CD4-positive, alpha-beta T cell treated with Interleukin-1 beta for 1 hour (primary cell): ENCODE measurements at places on chromosomes 6 and 20.

DNA sequence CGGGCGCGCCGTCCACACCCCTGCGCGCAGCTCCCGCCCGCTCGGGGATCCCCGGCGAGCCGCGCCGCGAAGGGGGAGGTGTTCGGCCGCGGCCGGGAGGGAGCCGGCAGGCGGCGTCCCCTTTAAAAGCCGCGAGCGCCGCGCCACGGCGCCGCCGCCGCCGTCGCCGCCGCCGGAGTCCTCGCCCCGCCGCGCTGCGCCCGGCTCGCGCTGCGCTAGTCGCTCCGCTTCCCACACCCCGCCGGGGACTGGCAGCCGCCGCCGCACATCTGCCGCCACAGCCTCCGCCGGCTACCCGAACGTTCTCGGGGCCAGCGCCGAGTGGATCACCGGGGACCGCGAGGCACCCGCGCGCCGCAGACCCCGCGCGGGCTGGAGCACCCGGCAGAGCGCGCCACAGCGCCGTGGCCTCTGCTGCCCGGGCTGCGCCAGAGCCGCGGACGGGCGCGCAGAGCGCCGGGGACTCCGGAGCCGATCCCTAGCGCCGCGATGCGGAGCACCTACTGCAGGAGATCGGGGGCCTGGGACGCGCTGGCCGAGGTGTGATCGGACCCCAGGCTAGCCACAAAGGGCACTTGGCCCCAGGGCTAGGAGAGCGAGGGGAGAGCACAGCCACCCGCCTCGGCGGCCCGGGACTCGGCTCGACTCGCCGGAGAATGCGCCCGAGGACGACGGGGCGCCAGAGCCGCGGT, at the start of gene BMP2:
Gene BMP2, plus strand, starts transcription at position 151 of the 692 bp plus-strand sequence. CDS start 2,441 bp downstream, outside the sequence.
- no peak for DNase-seq

DNA sequence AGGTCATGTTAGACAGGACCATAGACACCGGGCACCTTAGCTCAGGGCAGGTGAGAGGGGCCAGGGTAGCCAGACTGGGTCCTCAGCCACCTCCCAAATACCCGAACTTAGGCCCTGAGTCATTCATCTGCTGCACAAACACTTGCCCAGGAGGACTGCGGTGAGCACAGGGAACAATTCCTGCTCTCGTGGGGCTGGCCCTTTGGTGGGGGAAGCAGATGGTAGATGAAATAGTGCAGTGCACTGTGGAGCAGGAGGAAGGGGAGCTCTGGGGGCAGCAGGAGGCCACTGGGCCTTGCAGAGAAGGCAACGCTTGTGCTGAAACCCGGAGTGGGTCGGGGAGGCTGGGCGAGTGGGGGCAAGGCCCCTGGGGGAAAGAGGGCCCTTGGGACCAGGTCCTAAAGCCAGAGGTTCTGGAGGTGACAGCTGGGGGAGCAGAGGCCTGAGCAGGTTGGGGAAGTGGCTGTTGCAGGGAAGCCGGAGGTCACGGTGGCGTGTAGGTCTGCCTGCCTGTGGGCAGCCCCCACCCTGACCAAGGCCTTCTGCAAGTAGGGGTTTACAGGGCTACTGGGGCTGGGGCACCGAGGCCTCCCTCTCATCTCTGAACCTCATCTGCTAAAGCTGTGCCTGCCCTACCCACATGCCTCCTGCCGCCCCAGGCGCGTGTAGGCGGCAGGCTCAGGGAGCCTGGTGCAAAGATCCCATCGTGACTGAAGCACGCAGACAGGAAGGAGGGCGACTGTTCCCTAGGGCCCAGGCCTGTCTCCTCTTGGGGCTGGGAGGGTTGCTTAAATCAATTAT, 4.7 kb upstream of the NPBWR2 start:
- no peak for DNase-seq

DNA sequence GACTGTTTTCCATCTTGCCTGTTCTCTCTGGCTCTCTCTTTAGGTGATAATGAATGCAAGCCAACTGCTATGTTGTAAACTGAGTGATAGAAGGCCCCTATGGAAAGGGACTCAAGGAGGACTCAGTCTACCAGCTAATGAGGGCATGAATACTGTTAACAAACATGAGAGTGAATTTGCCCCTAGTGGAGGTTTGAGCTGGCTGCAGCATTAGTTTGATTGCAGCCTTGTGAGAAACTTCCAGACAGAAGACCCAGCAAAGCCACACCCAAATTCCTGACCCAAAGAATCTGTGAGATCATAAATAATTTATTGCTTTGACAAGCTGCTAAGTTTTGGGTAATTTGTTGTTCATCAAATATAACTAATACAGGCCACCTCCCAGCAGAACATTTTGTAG, 50.0 kb upstream of the PLCB1 start:
- no peak for DNase-seq

- DNase-seq: no peak
Measured at GRCh38 chr6:70552974-70553373, 13.8 kb upstream of the SDHAF4 start.

- DNase-seq: no peak
Measured at GRCh38 chr20:16486532-16486931, 86.7 kb downstream of the KIF16B start.

- no peak for DNase-seq
Measured at GRCh38 chr6:2144210-2144609, 101.2 kb downstream of the GMDS start.

DNA sequence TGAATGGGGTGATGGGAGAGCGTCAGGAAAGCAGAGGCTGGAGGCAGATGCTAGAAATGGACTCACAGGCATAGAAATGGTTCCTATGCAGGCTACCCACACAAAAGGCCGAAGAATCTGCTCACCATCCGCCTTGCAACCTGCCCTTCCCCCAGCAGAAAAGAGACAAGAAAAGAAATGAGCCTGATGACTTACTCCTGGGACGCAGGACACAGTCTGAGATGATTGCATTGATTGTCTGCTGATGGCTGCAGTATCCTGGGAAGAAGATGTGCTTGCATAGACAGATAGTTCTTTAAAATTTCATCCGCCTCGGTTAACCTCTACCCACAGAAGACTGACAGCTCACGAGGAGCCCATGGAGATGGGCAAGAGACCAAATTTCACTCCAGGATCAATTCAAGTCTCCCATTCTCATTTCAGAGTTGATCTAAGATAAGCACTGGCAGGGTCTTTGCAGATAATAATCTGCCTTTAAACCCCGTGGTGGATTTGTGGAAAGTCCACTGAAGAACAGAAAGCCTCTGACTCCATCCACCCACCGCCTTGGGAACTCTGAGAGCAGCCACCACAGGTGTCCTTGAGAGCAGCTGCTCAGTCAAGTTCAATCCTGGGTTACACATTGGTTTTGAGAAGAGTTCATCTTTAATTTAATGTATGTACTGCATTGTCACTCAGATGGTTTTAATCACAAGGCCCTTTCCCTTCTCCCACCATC, 7.2 kb downstream of the AGPAT4 start:
- DNase-seq: no peak

DNA sequence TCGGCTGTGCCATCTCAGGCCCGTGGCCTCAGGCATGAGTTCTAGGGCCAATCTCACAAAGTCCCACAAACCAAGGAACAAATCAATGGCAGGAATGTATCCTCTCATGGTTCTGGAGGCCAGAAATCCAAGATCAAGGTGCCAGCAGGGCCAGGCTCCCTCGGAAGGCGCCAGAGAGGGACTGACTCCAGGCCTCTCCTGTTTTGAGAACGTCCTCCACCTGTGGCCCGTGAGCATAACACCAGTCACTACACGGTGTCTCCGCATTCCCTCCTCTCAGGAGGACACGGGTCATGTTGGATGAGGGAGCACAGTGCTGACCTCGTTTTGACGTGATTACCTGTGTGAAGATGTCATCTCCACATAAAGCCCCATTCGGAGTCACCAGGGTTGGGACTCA, 45.0 kb upstream of the SMOC2 start:
- no peak for DNase-seq

DNA sequence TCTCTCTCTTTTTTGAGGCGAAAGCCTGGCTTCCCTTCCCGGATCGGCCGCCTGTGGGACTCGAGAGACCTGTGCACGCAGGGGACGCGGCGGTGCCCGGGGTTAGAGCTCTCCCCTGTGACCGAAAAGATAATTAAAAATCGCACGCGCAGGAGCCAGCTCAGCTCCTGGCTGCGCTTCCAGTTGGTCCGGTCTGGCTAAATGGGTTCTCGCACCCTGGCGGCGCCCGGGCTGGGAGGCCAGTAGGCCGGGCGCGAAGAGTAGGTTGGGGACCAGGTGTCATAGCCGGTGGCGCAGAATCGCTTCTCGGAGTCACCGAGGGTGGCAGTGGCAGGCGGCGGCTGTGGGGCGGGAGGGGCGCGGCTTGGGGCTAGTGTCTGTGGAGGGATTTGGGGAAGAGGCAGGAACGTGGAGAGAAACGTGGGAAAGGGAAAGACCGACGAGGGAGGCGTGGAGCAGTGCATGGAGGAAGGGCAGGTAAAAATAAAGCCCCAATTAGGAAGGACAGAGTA, 41.9 kb upstream of the SUPT3H start:
- DNase-seq: peak; percentile 64

GRCh38 chr6:94300424-94301144, 881.2 kb upstream of the EPHA7 start:
- no peak for DNase-seq

GRCh38 chr20:62208795-62209755, 11.0 kb downstream of the HRH3 start:
- DNase-seq: no peak

DNA sequence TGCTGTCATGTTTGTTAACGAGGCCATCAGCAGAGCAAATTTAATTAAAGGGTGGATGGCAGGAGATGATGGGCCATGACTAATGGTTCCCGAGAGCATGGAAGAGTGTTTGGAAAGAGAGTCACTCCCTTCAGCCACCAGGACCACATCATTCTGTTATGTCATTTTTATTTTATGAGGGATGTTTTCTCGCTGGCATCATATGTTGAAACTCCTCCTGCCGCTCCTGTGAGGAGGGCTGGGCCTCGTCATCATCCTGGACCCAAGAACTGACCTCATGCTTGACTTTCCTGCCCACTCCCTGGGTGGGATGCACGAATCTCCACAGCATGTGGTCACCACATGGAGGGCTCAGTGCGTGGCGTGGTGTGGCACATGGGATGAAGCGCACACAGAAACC, 86.4 kb upstream of the FRMD1 start:
- DNase-seq: no peak

DNA sequence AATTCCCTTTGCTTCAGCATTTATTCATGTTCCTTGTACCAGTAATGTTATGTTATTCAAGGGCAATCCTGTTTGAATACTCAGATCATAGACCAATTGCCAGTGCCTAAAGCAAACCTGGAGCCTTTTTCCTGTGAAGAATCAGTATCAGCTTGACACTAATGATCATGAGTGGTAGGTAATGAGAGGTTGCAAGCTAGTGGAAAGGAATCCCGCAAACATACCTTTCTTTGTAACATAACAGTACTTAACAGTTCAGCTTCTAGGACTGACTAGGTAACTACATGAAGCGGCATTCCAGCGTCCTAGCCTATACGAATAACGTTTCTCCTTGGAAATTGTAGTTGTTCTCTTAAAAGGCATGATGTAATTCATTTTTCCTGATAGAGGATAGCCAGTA, 253.7 kb downstream of the TMEM242 start:
- no peak for DNase-seq

GRCh38 chr20:63544958-63545516, 2.5 kb downstream of the SRMS start:
- no peak for DNase-seq

DNA sequence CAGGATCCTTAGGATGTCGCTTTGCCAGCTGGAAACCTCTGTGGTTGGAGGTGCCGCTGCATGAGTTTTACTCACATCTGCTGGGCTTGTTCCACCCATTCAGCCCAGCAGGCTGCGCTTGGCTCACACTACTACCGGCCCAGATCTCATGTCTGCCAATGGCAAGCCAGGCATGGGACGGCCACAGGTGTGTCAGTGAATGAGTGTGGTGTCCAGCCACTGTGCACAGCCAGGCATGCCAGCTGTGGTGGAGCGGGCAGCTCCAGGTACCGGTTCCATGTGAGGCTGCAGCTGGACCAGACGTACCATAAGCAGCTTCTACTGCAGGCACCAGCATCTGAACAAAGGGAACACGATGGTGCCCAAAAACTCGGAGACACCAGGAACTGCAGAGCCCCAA, 33.1 kb upstream of the ASF1A start:
- no peak for DNase-seq

GRCh38 chr6:77123527-77123926, 339.8 kb downstream of the HTR1B start:
- DNase-seq: no peak

DNA sequence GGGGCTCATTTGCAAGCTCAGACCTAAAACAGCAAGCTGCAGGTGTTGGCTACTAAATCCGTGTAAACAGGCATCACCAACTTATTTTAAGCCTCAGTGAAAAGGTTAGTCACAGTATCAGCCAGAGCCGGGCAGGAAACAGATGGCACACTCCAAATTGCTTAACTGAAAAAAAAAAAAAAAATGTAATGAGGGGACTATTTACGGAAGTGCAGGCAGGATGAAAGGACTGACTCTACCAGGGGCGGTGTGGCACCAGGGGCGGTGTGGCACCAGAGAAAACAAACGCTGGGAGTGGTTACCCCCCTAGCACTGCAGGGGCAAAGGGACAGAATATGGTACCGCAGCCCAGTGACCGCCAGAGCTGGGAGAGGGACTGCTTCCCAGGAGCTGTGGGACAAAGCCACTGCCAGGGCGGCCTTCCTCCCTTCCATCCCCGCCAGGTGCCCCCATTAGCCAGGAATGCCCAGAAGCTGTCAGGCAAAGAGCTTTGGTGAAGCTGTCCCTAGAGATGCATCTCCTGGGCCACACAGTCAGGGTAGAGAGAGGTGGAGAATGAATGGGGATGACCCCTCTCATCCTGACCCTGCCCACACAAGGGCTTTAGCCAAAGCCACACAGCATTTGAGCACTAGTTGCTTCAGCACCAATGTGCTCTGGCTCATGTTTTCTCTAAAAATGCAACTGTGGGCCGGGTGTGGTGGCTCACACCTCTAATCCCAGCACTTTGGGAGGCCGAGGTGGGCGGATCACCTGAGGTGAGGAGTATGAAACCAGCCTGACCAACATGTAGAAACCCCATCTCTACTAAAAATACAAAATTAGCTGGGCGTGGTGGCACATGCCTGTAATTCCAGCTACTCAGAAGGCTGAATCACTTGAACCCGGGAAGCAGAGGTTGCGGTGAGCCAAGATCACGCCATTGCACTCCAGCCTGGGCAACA, 39.6 kb upstream of the GFOD1 start:
- DNase-seq: peak; percentile 72

GRCh38 chr20:15498926-15499325, 1074.3 kb downstream of the KIF16B start:
- no peak for DNase-seq

- no peak for DNase-seq
Measured at GRCh38 chr6:96156425-96156824, 140.7 kb downstream of the FUT9 start.

DNA sequence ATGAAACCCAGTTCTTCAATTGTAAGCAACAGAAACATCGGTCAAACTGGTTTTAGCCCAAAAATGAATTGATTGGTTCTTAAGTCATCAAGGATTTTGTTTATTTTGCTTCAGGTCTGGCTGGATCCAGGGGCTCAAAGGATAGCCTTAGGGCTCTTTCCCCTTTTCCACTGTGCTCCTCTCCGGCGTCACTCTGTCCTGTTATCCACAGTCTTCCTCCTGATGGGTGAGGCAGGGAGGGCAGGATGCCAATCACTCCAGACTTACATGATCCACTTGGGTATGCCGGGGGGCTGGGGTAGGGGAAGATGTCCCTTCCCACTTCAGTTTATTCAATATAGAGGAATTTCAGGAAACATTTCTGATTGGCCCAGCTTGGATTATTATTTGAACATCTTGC, 40.0 kb downstream of the PLAGL2 start:
- DNase-seq: no peak
